ENCODE measurements at places on chromosomes 5 and 9. TPM values are rescaled to one million over a fixed set of nuclear protein-coding genes. Genes with fewer than 3 reads are reported as not detected.

Gene RNF183
- under 0.01 TPM for total RNA-seq

Gene RGMB
- under 0.01 TPM for total RNA-seq

Gene SPRY4
- 1.3 TPM for total RNA-seq

Gene CCL28
- total RNA-seq = 8.9 TPM

Gene ITGA1
- total RNA-seq = under 0.01 TPM

Gene TICAM2
- under 0.01 TPM for total RNA-seq

Gene DND1
- total RNA-seq = 0.54 TPM

Gene STK32A
- total RNA-seq = not detected

Gene IL7R
- 0.81 TPM for total RNA-seq

DNA sequence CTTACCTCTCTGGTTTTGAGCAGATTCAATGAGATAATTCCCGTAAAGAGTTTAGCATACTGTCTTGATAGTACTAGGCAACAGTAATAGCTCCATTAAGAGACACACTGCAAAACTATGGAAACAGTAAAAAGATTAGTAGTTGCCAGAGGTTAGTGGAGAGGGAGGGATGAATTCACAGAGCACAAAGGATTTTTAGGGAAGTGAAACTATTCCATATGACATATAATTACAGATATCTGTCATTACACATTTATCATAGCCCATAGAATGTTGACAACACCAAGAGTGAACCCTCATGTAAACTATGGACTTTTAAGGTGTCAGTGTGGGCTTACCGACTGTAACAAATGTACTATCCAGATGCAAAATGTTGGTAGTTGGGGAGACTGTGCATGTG lies 176.4 kb upstream of the PLCXD3 start:
- DNase-seq = no peak

DNA sequence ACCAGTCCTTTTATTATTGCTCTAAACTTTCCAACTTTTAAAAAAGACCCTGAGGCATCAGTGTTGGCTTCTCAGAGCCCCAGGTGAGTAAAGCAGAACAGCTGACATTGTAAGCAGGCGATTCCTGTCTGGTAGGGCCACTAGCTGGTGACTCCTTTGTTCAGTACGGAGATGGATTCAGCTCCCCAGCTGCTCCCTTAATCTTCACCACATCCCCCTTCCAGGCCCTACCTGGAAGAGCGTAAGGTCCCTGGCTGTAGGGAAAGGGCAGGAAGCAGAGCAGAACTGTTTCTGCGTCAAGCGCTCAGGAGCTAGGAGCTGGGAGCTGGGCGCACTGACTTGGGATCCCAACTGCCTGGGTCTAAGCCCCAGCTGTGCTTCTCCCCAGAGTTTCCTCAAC lies 203.7 kb upstream of the TAS2R1 start:
- no peak for DNase-seq

GRCh38 chr9:87184956-87185642 lies 237.8 kb upstream of the GAS1 start:
- DNase-seq = no peak

GRCh38 chr9:17003576-17004240 lies 131.1 kb upstream of the CNTLN start:
- DNase-seq = no peak

- peak; percentile 62 for DNase-seq
These were observed 30.4 kb downstream of the DUSP1 start for GRCh38 chr5:172740428-172741205.

DNA sequence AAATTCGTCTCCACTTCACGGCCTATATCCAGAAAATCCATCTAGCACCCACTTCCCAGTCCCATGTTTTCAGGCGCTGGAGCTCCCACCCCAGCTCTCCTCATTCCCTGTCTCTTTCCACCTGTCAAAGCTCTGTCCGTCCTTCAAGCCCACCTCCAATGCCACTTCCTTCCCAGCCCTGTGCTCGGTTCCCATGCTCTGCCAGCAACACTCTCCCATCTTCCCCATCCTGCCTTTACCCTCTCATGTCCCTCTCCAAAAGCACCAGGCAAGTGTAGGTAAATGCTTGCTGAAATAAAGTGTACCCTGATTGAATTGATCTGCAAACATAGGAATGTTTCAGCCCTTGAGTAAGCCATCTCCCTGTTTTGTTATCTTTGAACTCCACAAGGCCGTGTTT lies 9.2 kb downstream of the DRD1 start:
- no peak for DNase-seq

DNA sequence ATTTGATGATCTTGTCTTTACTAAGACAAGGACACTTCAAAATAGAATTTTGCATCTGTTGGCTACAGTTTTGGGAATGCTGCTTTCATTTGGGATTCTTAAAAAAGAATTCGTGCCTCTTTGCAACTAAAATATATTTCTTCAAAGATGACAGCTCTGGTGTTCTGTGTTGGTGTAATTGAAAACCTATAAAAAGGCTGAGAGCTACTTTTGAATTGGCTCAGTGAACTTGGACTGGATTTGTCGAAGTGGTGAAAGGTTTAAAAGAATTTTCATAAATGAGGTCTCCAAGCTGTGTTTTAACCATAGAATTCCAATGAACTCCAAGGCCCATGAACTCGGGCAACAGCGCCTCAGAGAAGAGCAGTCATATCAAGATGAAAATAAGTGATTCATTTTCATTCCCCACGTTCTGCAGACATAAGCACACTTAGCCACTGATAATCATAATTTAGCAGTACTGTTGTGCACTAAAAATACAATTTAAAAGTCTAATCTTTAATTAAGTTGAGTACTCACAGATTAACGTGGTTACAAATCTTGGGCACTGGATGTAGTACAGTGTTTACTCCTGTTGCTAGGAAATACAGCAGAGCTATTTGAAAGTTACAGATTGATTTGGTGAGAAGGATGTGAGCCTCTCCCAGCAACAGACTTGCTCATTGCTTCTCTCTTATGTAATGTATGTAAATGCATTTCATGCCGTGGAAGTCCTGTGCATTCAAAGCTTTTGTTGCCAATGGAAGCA lies 10.9 kb downstream of the SNCAIP start:
- no peak for DNase-seq

GRCh38 chr9:93345643-93346230 lies 105.7 kb upstream of the FAM120A start:
- no peak for DNase-seq

DNA sequence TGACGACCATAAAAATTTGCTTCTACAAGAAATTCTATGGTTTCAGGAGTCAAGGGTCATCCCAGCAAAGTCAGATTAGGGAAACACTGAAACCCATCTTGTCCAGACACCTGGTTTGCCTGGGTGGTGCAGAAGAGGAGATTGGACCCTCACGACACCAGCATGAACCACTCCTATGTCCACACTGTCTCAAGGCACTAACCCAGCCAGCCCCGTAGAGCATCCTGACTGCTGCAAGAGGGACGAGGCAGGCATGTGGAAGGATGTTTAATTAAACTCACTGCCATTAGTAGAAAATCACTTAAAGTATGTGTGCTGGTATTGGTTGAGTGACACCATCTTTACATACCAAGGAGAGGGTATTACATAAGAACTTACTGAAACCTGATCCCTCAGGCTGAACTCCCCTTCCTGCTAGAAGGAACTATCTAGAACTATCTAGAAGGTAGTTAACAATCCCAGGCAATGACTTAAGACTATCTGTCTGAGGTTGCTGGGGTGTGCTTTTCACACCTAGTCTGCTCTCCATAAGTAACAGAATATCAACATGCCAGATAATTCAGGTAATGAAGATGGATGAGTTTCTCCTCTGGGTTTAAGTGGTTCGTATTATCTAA lies 93.6 kb downstream of the SEMA6A start:
- DNase-seq = no peak

GRCh38 chr5:111975133-111975532 lies 218.1 kb upstream of the NREP start:
- DNase-seq = no peak

DNA sequence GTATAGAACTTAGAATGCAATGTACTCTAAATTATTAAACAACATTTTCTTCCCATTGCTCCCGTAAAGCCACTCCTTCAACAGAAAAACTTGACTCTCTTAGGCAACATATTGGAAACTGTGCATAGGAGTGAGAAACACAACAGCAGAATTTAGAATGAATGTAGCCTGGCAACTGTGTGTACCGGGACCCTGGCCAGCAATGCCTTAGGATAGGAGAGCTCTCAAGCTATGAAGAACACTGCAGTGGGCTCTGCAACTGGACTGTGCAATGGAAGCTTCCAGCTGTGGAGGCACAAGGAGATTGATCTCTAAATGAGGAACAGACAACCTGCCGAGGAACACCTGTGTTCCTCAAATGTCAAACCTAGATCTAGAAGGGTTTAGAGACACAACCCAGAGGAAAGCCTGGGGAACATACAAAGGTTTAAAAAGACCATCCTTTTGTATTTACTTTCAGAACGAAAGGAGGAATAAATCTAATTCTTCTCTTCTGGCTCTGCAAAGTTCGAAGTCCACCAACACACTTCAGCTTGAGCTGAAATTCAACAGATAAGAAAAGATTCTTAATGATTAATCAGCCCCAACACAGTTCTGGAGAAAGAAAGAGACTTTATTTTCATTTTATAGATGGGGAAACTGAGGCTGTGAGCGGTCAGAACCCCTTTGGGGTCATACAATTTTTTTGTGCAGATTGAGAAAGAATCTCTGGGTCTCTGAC lies 51.5 kb upstream of the ARL15 start:
- no peak for DNase-seq

GRCh38 chr9:1416261-1416660 lies 366.1 kb downstream of the DMRT2 start:
- no peak for DNase-seq

DNA sequence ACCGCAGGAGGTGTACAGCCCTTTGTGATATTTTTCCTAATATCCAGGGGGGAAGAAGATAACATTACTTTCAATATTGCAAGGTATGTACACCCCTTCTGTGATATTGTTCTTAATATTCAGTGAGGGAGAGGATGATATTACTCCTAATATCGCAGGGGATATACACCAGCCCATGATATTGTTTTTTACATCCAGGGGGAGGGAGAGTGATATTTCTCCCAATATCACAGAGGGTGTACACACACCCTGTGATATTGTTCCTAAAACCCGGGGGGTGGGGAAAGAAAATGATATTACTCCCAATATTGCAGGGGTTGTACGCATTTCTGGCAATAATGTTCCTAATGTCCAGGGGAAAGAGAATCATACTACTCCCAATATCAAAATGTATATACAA lies 58.0 kb upstream of the SLC25A48 start:
- no peak for DNase-seq

- DNase-seq = no peak
These were observed 66.4 kb upstream of the CD180 start for GRCh38 chr5:67262956-67263355.

GRCh38 chr5:150107909-150108447 lies 21.6 kb upstream of the CSF1R start:
- DNase-seq = no peak

GRCh38 chr5:151068433-151069197 lies 12.2 kb downstream of the TNIP1 start:
- DNase-seq = peak; percentile 70

DNA sequence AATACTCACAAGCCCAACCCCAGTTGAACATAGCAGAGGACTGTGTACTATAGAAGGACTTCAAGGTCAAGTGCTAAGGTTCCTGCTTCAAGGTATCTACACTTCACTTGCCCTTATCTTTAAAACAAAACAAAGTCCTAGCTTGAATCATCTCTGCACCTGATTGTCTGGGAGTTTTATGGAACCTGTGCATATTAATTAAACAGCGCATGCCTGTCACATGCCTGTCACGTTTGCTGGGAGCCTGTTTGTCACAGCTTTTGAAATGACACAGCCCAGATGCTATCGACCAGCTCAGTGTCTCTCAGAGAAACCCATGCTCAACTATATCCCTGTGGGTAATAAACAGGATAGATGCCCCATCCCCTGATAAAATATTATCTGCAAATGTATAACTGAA lies 476.0 kb downstream of the ZSWIM6 start:
- no peak for DNase-seq

DNA sequence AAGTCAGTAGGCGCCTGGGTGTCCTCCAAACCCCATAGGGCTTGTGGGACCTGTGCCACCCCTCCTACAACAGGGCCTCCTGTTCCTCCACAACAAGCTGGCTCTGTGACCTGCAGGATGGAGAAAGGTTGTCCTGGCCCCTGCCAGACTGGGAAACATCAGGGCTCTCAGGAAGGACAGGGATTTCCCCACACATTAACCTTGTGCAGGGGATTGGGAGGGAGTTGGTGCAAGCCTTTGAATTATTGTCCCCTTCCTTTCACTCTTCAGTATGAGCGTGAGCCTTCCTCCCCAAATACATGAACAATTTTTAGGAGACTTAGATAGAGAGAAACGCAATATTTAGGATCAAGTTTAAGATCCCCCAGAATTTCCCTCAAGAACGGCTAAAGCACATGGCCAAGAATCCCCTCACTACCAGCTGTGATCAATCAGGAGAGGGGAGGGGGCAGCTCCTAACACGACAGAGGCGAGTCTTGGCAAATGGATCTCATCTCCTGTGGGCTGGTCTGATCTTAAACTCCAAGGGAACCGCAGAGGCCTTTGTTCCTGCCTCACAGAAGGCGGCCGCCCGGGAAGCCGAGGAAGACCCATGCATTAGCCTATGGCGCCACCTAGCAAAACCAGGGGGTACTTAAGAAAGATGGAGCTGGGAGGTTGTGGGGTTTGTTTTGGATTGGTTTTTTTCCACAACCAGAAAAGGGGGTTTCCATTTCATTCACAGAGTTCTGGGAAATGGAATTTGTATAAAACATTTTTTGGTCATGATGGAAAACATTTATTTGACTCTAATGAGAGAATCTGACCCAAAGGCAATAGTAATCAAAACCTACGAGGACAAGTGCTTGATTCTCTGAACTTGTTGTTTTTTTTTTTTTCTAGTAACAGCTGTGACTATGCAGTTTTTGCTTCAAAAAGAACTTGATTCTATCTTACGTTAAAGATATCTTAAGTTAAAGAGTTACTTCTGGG lies 36.1 kb upstream of the OSMR start:
- peak; percentile 82 for DNase-seq

DNA sequence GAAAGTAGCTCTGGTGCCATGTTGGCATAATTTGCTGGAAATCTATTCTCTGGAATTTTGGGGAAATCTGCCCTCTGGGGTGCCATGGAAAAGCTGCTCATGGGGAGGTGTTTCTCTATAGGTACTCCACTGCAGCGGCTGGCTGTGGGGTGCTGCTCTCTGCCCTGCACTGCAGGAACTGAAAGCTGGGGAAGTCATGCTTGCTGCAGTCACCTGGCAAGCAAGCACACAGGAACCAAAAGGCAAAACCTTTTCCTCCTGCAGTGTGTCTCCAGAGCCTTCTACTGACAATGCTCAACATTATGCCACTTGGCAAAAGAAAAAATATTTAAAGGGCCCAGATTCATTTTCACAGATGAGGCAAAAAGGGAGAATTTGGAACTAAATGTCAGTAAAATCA lies 25.8 kb upstream of the CARNMT1 start:
- no peak for DNase-seq

GRCh38 chr5:77641963-77642737 lies 3.6 kb upstream of the OTP start:
- no peak for DNase-seq

DNA sequence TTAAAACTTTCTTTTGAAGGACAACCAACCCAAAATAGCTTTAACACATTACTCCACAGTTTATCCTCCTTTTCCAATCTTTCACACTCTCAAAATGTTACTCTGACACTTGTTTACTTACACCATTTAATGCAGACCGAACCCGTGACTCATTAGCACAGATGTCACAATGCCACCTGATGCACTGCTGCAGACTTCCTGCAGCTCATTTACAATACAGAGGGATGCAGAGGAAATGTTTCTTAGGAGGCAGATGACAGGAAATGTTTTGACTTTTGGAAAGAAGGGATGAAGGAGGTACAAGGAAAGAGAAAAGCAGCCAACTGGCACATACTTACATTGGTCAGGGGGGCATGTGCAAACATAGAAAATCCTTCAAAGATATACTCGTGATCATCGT lies 39.0 kb downstream of the DROSHA start:
- DNase-seq = no peak

GRCh38 chr5:42581845-42582244 lies 158.6 kb downstream of the GHR start:
- DNase-seq = no peak

Measured in hematopoietic multipotent progenitor cell (in vitro differentiated cells).